ENCODE measurements at places on chromosomes 5 and 9.

DNA sequence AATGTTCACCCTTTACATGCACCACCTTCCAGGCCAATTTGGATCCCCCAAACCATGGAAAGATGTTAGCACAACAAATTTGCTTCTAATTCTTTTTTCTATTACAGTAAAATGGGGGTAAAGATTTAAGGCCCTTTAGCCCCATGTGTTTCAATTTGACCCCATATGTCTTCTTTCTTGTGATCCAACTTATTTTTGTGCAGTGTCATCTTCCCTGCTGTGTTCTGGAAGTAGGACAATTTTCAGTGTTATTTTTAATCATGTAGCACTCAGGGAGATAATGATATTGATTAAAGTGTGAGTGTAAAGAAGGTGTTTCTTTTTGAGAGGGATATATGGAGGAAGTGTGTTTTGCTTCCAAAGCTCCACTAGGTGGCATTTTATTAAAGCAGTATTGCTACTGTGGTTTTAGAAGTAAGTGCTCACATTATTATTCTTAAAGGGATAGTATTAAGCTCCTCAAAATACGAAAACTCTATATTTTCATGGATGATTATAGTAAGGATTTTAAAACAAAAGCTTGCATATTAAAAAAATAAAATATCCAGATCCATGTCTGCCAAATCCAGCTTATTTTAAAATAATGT lies 118.7 kb upstream of the ATP10B start:
- peak; percentile 34 for DNase-seq

GRCh38 chr5:121982893-121983285 lies 21.1 kb downstream of the SRFBP1 start:
- no peak for DNase-seq

DNA sequence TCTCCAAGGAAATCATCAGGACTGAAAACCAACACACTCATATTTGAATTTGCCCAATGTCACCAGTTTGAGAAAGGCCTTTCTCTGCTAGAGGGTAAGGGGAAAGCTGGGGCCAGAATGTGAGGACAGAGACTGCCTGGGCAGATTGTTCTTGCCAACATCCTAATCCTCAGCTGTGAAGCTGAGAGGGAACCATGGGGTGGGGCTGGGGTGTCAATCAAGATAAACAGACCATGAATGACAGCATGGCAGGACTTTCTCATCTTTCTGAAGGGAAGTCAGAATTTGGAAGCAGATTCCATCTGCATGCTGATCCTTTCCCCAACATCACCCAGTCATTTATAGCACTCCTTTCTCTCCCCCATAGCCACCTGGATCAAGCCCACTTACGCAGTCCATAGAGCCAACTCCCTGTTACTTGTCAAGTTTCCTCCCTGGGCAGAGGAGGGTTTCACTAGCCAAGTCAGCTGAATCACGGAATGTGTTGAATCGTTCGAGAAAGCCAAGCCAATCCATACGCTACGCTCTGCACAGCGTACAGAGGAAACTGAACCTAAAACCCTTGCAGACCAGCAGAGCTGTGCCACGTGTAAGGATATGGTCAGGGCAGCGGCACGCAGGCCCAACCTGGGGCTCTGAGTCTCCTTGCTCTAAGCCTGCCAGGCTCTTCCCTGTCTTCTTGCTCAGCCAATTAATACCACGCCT lies 14.9 kb downstream of the GLDC start:
- no peak for DNase-seq

- DNase-seq = no peak
Observed at GRCh38 chr5:124105326-124105725, 593.3 kb downstream of the CSNK1G3 start.

GRCh38 chr5:41754857-41755256 lies 115.4 kb downstream of the OXCT1 start:
- DNase-seq = no peak

GRCh38 chr9:2758898-2759510 lies 41.7 kb downstream of the KCNV2 start:
- DNase-seq = no peak
